Kidney (tissue), 22 donors: ENCODE measurements at places on chromosomes 6 and 20. TPM values are rescaled to one million over a fixed set of nuclear protein-coding genes. Genes with fewer than 3 reads are reported as not detected.

DNA sequence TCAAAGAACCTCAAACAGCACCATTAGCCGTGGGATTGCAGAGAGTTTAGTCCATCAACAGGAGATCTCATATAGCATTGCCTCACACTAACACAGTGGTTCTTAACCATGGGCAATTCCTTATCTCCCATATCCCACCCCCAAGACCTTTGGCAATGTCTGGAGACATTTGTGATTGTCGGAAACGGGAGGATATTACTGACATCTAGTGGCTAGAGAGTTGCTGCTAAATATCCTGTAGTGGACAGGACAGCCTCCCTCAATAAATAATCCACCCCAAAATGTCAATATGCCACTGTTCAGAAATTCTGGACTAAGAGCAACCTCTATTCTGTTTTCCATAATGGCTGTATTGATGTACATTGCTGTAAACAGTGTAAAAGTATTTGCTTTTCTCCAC, 210.1 kb upstream of the CCN2 start:
- DNase-seq = peak; percentile 51
- no peaks in the 10 kb centered on the region for H3K36me3 ChIP-seq
- H3K27ac ChIP-seq = no peak overlapping the region
- H3K27me3 ChIP-seq = no peaks in the 10 kb centered on the region

GRCh38 chr6:111817451-111818120, 55.7 kb downstream of the FYN start:
- H3K4me1 ChIP-seq = no peaks in the 10 kb centered on the region
- DNase-seq = no peak
- no peak overlapping the region for H3K27ac ChIP-seq
- H3K4me3 ChIP-seq = no peak overlapping the region
- H3K36me3 ChIP-seq = no peaks in the 10 kb centered on the region

- no peaks in the 10 kb centered on the region for H3K27me3 ChIP-seq
- H3K4me3 ChIP-seq = no peak overlapping the region
- no peaks in the 10 kb centered on the region for H3K4me1 ChIP-seq
- no peak for DNase-seq
- H3K36me3 ChIP-seq = no peaks in the 10 kb centered on the region
Observed at GRCh38 chr20:57605045-57605444, 15.2 kb downstream of the ZBP1 start.

GRCh38 chr6:113691260-113691656, 165.9 kb upstream of the MARCKS start:
- H3K4me3 ChIP-seq = no peak overlapping the region
- H3K27ac ChIP-seq = no peak overlapping the region
- H3K36me3 ChIP-seq = no peaks in the 10 kb centered on the region

COL21A1 gene
- 1.6 TPM for polyA plus RNA-seq

ERVFRD-1 gene
- polyA plus RNA-seq = 0.24 TPM

PGC gene
- 0.39 TPM for polyA plus RNA-seq

DNA sequence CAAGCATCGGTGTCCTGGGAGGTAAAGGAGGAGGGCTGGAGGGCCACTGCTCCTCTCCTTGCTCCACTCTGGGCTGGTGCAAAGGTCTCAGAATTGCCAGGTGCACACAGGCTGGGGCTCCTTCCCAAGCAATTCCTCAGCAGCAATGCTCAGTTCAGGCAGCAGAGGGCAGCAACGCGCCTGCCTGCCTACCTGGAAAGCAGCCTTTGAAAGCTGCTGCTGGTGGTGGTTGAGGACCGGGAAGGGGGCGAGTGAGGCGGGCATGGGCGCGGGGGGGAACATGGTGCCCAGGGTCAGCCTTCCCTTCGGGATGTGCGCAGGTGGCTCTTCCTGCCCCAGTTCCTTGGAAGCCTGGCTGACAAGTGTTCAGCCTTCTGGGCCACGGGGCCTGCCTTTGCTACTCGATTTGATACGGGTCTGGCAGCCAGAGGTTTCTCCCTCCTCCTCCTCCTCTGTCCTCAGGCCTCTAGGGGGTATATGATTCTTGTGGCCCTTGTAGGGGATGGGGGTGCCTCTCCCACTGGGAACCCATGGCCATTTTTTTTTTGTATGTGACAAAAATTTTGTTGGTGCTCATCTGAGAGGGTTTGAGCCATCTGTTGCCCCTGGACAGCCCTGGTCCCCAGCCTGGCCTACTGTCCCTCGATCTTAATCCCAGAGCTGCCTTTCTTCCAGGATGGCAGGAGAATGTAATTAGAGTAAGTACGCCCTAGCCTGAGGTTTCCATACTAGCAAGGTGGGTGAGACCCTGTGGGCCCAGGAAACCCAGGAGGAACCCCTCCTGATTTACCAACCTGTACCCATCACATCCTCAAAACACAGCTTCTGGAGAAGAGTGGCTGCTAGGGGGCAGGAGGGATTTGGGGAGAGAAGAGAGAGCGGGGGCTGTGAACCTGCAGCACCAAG, 20.1 kb downstream of the MRPS18A start:
- no peak overlapping the region for H3K4me3 ChIP-seq
- H3K27me3 ChIP-seq = no peaks in the 10 kb centered on the region

DNA sequence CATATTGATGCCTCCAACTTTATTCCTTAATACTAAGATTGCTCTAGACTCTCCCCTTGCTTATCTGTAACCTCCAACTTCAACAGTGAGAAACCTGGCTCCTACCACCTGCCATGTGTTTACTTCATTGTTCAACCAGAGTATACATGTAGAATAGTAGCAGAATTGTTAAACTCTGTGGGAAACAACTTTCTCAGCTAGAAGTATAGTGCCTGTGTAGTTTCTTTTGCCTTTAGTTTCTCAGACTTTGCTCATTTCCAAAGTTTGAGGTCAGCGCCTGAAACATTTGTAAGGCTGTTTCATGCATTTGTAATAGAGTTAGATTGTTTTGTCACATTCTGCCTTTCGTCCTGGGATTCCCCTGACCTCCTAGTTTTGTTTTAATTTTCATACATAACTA, 34.9 kb upstream of the HECA start:
- H3K4me1 ChIP-seq = no peaks in the 10 kb centered on the region
- no peak overlapping the region for H3K4me3 ChIP-seq
- H3K27me3 ChIP-seq = no peaks in the 10 kb centered on the region
- H3K36me3 ChIP-seq = no peaks in the 10 kb centered on the region
- no peak overlapping the region for H3K27ac ChIP-seq
- no peak for DNase-seq

DNA sequence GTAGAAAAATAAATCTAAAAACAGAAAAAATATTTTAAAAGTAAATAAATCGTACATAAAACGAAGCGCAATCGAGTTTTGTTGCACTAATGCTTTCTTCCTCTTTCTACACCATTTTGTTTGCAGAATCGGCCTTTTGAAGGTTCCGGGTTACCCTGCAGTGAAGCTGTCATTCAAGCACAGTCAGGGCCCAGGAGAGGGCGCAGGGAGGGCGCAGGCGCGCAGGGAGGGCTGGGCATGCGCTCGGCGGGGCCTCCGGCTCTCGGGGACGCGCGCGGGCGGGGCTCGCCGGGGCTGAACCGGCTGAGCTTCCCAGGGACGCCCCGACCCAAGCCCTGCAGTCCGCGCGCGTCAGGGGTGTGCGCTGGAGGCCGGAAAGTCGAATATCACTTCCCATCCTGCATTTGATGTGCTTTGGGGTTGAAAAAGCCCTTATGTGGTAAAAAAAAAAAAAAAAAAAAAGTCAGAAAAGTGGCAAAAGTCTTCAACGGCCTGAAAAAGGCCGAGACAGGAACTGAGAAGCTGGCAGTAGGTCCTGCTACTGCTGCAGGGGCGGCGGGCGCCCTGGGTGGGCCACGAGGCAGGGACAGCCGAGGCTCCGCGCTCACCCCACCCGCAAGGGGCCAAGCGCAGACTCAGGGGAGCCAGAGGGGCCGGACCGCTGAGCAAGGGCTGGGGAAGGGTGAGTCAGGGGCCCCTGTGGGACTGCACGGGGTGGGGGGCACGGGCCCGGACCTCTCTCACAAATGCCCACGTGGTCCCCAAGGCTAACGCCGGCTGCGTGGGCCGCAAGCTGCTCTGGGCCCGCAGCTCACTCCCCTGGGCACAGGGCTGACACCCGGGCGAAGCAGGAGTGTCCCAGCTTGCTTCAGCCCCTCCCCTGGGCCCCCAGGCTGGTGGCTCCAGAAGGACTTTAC, 40.5 kb downstream of the THBS2 start:
- H3K27ac ChIP-seq = peak overlapping the region; percentile 81
- peak; percentile 95 for DNase-seq
- H3K36me3 ChIP-seq = no peaks in the 10 kb centered on the region
- H3K4me3 ChIP-seq = peak overlapping the region; percentile 60
- no peaks in the 10 kb centered on the region for H3K27me3 ChIP-seq

PACSIN1 gene
- 4.1 TPM for polyA plus RNA-seq

- no peak overlapping the region for H3K27ac ChIP-seq
- H3K4me1 ChIP-seq = peaks cover 2% of the 10 kb centered on the region
- no peaks in the 10 kb centered on the region for H3K36me3 ChIP-seq
- no peak for DNase-seq
Observed at GRCh38 chr6:6331393-6331792, 10.9 kb upstream of the F13A1 start.

- H3K36me3 ChIP-seq = no peaks in the 10 kb centered on the region
- DNase-seq = no peak
- no peaks in the 10 kb centered on the region for H3K27me3 ChIP-seq
- H3K27ac ChIP-seq = no peak overlapping the region
- H3K4me1 ChIP-seq = peaks cover 9% of the 10 kb centered on the region
Observed at GRCh38 chr6:143741480-143741879, 63.7 kb downstream of the PHACTR2 start.

CFAP206 gene
- 2.6 TPM for polyA plus RNA-seq

DNA sequence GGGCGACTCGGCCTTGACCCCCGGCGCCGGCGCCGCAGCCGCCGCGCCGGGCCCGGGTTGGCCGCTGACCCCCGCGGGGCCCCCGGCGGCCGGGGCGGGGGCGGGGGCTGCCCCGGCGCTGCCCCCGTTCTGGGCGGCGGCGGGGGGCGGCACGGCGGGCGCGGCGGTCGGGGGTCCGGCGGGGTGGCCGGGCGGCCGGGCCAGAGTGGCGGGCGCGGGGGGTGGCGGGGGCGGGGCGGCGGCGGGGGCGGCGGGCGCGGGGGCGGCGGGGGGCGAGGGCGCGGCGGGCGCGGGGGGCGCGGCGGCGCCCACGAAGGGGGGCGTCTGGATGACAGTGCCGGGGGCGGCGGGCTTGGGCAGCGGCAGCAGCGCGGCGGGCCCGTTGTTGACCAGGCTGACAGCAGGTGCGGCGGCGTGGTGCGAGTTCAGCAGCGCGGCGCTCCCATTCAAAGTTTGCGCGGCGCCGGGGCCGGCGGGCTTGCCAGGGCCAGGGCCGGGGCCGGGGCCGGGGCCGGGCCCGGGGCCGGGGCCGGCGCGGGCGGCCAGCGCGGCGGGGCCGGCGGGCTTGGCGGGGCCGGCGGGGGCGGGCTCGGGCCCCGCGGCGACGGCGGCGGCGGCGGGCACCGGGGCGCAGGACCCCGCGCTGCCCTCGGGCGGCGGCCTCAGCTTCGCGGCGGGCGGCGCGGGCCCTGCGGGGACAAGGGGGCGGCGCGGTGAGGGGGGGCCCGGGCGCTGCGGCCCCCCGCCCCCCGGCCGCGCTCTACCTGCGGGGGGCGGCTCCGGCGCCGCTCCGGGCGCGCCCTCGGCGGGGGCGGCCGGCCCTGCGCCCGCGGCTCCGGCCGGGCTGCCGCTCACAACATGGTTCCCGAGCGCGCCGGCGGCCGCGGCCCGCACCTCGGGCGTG, 659 bp downstream of the TAF4 start:
- peak overlapping the region; percentile 72 for H3K27ac ChIP-seq
- DNase-seq = no peak
- H3K4me3 ChIP-seq = no peak overlapping the region
- H3K4me1 ChIP-seq = peaks cover 34% of the 10 kb centered on the region
- no peaks in the 10 kb centered on the region for H3K27me3 ChIP-seq

GLP1R gene
- 0.13 TPM for polyA plus RNA-seq

PKIB gene
- 5.1 TPM for polyA plus RNA-seq

GRCh38 chr6:43271103-43271815, 26.8 kb upstream of the SLC22A7 start:
- H3K27ac ChIP-seq = peak overlapping the region; percentile 51
- no peaks in the 10 kb centered on the region for H3K36me3 ChIP-seq
- peak; percentile 49 for DNase-seq

- peaks cover 7% of the 10 kb centered on the region for H3K36me3 ChIP-seq
- no peaks in the 10 kb centered on the region for H3K27me3 ChIP-seq
- no peak overlapping the region for H3K27ac ChIP-seq
- H3K4me1 ChIP-seq = no peaks in the 10 kb centered on the region
- DNase-seq = no peak
Observed at GRCh38 chr20:49835031-49835430, 22.4 kb downstream of the SLC9A8 start.

GRCh38 chr20:32115211-32115767, 5.8 kb downstream of the TM9SF4 start:
- peak; percentile 76 for DNase-seq
- no peaks in the 10 kb centered on the region for H3K27me3 ChIP-seq
- H3K4me3 ChIP-seq = no peak overlapping the region
- no peak overlapping the region for H3K27ac ChIP-seq

- H3K27ac ChIP-seq = no peak overlapping the region
- no peaks in the 10 kb centered on the region for H3K27me3 ChIP-seq
- no peak for DNase-seq
- H3K4me3 ChIP-seq = no peak overlapping the region
- no peaks in the 10 kb centered on the region for H3K36me3 ChIP-seq
- H3K4me1 ChIP-seq = peaks cover 9% of the 10 kb centered on the region
Observed at GRCh38 chr20:50921803-50922501, 9.3 kb downstream of the ADNP start.

SLC44A4 gene
- polyA plus RNA-seq = 37.4 TPM

ZNF311 gene
- polyA plus RNA-seq = 0.77 TPM

PERP gene
- polyA plus RNA-seq = 24.8 TPM

CNPY3 gene
- 40.1 TPM for polyA plus RNA-seq

GRCh38 chr6:141532211-141532610, 600.5 kb upstream of the GJE1 start:
- H3K27me3 ChIP-seq = no peaks in the 10 kb centered on the region
- no peak overlapping the region for H3K27ac ChIP-seq
- DNase-seq = no peak
- H3K4me3 ChIP-seq = no peak overlapping the region

PET117 gene
- polyA plus RNA-seq = 19.7 TPM

DNA sequence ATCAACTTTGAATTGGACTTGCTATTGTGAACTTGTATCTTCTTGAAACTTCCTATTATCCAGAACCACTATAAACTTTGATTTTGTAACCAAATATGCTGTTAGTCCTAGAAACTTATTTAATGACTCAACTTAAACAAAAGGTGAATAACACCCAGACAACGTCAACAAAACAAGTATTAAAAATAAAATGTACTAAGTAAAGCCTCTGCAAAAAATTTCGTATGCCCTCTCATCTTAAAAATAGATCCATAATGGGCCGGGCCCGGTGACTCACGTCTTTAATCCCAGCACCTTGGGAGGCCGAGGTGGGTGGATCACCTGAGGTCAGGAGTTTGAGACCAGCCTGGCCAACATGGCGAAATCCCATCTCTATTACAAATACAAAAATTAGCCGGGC, 401.7 kb downstream of the ESR1 start:
- H3K27ac ChIP-seq = no peak overlapping the region
- H3K4me1 ChIP-seq = no peaks in the 10 kb centered on the region
- no peaks in the 10 kb centered on the region for H3K27me3 ChIP-seq
- DNase-seq = no peak
- H3K4me3 ChIP-seq = no peak overlapping the region
